ENCODE measurements at places on chromosomes 6 and 20.

GRCh38 chr6:47203266-47203937 lies 106.3 kb downstream of the TNFRSF21 start:
- no peak for DNase-seq

- DNase-seq = no peak
Measured at GRCh38 chr20:20524756-20525155, 156.9 kb downstream of the INSM1 start.

DNA sequence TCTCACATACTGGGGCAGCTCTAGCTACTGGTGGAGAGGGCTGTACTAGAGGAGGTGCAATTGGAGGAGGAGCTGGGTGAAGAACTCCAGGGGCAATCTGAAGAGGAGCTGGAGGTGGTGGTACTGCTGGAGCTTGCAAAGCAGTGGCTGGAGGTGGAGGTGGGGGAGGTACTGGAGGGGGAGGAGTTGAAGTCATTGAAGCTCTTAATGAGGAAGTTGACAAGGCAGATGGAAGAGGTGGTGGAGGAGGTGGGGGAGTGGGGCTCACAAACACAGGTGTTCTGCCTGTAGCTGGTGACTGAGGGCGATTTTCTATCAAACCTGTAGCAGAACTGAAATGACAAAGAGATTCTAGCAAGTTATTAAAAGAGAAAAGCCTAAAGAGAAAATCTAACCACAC lies 77.6 kb downstream of the WASF1 start:
- DNase-seq = no peak

GRCh38 chr6:139882234-139882633 lies 507.8 kb upstream of the CITED2 start:
- peak; percentile 62 for DNase-seq

GRCh38 chr6:139135578-139136545 lies 982 bp downstream of the HECA start:
- no peak for DNase-seq

GRCh38 chr20:11020712-11021111 lies 346.9 kb upstream of the JAG1 start:
- no peak for DNase-seq

GRCh38 chr20:6765469-6766058 lies 1.9 kb upstream of the BMP2 start:
- DNase-seq = peak; percentile 60

GRCh38 chr20:35796571-35796970 lies 24.8 kb downstream of the PHF20 start:
- DNase-seq = no peak

DNA sequence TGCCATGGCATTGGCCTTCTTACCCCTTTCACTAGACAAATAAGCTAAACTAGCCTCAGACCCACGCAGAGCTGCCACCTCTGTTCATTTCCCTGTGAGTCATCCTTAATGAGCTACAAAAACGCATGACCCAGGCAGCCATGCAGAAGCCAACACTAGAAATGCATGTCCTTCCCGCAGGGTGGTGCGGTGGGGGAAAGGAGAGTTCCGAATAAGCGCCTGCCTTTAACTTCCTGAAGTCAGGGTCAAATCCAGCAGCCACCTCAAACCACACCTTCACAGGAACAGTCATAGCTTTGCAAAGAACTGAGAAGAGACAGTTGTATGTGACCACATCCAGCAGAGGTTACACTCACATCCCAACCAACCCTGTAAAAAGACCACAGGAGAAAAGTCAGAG lies 40.4 kb downstream of the IRF4 start:
- no peak for DNase-seq

DNA sequence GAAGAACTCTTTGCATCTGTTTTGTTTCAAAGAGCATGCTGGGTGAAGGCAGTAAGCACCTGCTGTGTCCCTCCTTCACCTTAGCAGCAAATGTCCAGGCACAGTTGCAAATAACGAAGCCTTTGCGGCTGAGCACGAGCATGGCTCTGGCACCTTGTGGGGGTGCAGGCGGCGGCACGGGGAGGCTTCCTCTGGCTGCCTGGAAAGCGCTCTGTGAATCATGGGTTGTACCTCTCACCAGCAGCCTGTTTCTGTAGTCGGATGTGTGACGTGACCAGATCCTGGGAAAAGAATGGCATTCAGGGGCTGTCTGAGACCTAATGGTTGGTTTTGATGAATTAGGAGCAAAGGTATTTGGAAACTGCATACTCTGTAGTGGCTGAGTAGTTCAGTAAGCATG lies 144.8 kb downstream of the DTNBP1 start:
- no peak for DNase-seq

- no peak for DNase-seq
Measured at GRCh38 chr6:73076211-73076954, 148.9 kb downstream of the KHDC1L start.

GRCh38 chr6:18444111-18444510 lies 57.0 kb downstream of the RNF144B start:
- DNase-seq = no peak

GRCh38 chr6:17291778-17292177 lies 10.6 kb downstream of the RBM24 start:
- DNase-seq = peak; percentile 95

GRCh38 chr20:49400904-49401303 lies 81.6 kb downstream of the KCNB1 start:
- no peak for DNase-seq

DNA sequence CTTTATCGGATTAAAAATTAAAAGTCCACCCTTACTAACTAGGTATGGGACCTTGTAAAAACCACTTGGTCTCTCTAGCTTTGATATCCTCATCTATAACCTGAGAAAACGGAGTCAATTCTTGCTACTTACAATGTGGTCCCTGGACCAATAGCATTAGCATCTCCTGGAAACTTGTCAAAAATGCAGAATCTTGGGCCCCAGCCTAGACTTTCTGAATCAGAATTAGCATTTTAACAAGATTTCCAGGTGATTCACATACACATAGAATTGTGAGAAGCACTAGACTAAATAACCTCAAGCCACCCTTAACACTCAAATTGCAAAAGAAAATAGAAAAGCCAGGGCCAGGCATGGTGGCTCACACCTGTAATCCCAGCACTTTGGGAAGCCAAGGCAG lies 96.6 kb downstream of the RNGTT start:
- no peak for DNase-seq

- DNase-seq = no peak
Measured at GRCh38 chr20:62354811-62355341, 12.2 kb downstream of the LAMA5 start.

DNA sequence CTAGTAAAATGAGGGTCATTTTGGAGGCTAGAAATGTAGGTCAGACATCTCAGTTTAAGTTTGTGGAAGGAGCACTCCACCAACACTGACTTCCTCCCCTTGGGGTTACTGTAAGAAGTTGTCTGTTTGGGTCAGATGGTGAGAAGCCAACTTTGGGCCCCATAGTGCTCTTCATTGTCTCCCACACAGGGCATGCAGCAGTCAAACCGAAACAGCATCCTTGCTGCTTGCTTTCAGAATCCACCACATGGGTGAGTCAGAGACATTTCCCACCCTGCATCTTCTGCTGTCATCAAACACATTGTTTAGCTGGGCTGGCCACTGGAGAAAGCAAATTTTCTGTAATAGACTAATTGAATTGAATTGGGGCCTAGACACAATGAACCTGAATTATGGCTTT lies 16.8 kb downstream of the IL17F start:
- DNase-seq = peak; percentile 29

DNA sequence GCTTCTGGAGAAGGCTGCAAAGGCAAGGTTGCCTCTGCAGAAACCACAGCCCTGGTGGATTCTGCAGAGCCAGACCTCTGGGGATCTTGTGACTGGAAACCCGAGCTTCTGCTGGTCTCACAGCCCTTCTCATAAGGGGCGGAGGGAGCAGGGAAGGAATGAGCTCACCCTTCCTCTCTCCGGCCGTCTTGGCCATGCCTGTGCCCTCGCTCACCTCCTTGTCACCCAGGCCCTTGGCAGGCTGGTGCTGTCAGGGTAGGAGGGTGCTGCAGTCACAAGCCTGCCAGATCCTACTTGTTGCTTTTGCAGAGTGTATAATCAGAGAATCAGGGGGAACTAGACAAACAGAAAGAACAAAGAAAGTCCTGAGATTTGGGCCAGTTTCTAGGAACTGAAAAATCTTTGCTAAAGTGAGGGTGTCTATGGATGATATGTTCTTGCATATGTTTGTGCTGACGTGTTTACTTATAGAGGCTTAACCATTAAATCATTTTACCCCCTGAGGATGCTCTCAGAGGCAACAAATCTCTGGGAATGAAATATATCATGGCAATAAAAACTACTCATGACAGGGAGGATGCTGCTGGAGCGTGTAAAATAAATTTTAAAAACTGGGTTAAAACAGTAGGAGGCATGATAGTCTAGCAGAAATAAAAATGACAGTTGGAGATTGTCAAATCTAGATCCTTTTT lies 244.9 kb upstream of the SOX4 start:
- peak; percentile 43 for DNase-seq

DNA sequence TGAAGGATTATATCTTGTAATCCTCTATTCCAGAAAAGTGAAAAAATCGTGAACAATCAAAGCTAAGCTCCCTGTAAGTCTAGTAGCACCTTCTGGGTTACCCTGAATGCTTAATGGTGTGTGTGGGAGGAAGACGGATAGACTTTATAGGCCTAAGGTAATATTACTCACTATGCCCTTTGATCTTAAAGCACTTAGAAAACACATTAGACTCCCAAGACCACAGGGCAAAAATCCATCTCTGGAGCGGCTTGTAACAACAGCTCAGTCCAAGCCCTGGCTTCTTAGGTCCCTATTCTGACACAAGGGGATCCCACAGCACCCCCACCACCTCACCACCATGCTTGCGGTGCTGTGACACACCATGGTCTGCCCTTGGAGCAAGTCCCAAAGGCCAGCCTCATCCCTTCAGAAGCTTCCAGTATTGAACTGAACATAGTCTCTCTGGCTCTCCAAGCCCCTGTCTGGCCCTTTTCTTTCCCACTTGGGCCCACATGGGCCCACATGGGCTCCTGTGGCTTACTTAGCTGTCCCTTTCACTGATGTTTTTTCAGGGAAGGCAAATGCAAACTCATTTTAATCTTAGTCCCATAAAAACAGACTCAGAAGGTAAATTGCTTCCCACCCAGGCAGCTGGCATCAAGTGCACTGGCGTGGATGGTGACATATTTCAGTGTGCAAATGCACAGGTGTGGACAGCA lies 28.3 kb downstream of the C6orf132 start:
- no peak for DNase-seq

- DNase-seq = no peak
Measured at GRCh38 chr6:123805921-123806320, 2.3 kb downstream of the NKAIN2 start.

DNA sequence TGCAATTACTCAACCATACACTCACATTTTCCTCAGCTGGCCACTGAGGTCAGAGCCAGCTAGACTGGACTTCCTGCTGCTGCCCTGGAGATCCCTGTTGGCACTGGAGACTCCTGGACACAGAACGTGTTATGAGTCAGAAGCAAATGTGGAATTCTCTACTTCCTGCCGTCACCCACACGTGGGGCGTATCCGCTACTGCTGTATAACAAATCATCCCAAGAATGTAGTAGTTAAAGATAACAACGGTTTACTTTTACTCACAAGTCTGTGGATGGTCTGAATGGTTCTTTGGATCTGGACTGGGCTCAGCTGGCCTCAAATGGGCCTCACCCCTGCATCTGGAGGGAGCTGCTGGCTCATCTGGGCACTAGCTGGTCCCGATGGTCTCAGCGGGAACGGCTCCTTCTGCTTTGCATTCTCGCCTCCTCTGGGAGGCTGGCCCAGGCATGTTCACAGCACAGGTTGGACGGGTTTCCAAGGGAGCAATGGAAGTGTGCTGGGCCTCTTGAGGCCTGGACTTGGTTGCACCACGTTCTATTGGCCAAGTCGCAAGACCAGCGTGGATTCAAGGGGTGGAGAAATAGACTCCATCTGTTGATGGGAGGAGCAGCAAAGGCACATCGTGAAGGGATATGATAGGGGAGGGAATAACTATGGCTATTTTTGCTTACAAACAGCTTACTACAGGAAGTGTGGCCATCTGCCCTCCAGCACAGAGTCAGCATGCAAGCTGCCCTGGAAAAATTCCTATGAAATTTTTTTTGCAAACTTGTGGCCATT lies 118.5 kb downstream of the SNX5 start:
- peak; percentile 93 for DNase-seq

DNA sequence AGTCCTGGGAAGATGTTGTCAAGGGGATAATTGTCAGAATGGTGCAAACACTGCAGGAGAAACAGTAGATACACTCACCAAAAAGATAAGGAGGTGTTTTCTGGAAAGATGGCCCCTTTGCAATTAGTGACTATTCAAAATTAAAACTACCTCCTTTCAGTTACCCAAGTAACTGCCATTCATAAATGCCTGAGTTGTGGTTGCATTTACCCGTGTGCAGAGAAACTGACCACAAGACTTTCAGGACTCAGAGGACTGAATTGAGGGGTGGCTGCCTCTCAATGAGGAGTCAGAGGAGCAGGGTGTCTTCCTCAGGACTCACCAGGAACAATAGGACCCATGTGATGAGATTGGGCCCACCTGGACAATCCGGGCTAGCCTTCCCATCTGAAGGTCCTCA lies 39.0 kb downstream of the GCM1 start:
- no peak for DNase-seq

- no peak for DNase-seq
Measured at GRCh38 chr20:39700528-39700927, 738.4 kb downstream of the DHX35 start.

- DNase-seq = peak; percentile 89
Measured at GRCh38 chr6:52603000-52603795, 26.3 kb upstream of the TRAM2 start.

- no peak for DNase-seq
Measured at GRCh38 chr20:56247954-56248782, at the start of gene MC3R. Gene MC3R (plus strand): TSS chr20:56248732. CDS start chr20:56248844, 112 bp downstream.

GRCh38 chr6:98871057-98871456 lies 36.7 kb downstream of the POU3F2 start:
- peak; percentile 57 for DNase-seq

DNA sequence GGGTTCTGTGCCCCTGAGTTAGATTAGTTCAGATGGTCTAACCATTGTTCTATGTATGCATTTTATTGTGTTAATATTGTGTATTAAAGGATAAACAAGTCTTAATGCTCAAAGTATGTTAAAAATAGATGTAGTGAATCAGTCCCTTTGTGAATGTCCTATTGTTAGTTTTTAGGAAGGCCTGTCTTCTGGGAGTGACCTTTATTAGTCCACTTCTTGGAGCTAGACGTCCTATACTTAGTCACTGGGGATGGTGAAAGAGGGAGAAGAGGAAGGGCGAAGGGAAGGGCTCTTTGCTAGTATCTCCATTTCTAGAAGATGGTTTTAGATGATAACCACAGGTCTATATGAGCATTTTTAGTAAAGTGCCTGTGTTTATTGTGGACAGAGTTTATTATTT lies 12.3 kb upstream of the HMGN4 start:
- no peak for DNase-seq

DNA sequence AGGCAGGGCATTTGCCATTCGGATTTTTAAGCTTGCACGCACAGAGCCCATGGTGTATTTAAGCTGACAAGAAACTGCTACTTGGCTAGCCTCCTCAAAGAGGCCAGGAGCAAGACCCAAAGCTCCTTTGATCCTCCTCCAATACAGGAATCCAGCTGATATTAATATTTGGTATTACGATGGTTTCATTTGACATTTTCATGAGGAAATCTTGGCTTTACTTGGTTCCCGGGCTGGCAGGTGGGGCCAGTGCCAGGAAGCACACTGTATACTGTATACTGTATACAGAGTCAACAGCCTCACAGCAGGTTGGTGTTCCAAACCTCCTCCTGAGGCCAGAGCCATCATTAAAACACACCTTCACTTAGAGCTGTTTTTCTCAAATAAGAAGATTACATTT lies 138.2 kb upstream of the ARMC2 start:
- DNase-seq = no peak
